ENCODE measurements at places on chromosomes 2 and 18.

GRCh38 chr18:5417342-5417741 is 121.8 kb upstream of the ZBTB14 start:
- DNase-seq, result peak; percentile 13

DNA sequence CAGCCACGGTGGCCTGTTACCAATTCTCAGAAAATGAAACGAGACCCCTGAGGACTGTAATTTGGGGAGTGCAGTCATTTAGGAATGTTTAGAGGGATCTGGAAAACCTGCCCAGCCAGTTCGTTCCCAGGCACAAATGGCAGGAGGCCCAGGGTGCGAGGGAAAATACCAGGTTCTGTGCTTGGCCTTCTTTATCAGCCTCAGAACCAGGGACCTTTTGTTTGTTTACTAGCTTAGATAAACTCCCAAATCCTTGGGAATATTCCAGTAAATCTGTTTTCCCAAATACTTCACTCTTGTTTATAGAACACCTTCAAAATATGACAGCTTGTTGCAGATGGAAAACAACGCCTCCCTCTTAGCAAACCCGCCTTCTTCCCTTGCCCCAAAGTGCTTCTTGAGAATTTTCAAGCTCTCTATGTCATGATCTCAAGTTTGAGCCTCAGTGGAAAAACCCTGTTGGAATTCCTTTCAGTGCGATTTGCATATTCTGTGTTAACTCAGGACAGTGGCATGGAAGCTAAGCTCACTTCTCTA is 400.3 kb upstream of the SMIM21 start:
- DNase-seq, result peak; percentile 7

DNA sequence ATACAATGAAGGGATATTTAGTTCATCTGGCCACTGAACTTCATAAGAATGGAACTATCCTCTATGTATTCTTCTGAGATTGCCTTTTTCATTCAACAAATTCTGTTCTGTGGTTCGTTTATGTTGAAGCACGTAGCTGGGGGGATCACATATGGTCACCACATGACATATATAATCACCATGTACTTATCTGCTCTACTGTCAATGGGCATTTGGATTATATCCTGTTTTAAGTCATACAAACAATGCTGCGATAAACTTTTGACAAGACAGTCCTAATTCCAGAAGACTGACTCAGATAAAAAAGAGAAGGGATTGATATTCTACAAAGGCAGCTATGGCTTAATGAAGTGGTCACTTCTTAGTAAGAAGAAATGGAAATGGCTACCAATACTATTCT is 116.0 kb upstream of the CCDC195 start:
- peak; percentile 56 for DNase-seq

GRCh38 chr2:19810637-19811036 is 91.1 kb downstream of the TTC32 start:
- DNase-seq, result no peak

DNA sequence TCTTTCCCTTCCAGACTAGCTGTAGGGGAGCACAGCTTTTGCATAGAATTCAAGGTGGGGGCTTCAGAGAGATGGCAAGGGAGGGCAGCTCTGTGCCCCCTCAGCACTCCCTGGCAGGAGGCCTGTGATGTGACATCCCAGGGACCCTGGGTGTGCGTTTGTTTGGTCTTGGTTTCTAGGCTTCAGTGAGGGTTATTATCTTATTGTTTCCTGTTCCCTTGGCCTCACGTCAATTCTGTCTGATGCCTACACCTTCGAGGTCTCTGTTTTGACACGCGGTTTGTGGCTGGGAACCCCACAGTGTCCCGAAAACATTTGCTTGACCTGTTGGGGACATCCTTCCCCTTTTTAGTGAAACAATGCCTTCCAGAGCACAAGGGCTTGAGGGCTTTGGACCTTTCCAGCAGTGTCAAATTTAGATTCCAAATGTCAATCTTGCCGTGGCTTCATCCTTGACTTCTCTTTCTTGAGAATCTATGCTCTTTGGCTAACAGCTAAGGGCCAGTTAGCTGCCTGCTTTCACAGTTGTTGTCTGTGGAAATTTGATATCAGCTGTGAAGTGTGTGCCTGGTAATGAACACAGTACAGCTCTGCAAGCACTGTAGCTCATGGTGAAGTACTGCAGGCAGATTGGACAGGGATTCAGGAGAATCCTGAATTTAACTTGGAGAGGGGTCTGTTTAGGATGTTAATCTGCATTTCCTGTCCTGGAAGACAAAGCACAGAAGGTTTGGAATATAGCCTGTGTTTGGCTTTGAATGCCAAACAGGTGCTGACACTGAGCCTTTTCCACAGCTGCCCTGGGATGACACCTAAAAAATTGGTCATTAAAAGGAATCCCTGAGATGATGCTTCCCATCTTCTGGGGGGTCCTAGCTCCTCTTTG is 108.2 kb upstream of the CXCR4 start:
- DNase-seq, result no peak

Data from fibroblast of skin of abdomen (primary cell).